ENCODE measurements at places on chromosomes 11 and 22.

- DNase-seq = no peak
Measured at GRCh38 chr11:57392066-57392762, 1.8 kb upstream of the PRG2 start.

DNA sequence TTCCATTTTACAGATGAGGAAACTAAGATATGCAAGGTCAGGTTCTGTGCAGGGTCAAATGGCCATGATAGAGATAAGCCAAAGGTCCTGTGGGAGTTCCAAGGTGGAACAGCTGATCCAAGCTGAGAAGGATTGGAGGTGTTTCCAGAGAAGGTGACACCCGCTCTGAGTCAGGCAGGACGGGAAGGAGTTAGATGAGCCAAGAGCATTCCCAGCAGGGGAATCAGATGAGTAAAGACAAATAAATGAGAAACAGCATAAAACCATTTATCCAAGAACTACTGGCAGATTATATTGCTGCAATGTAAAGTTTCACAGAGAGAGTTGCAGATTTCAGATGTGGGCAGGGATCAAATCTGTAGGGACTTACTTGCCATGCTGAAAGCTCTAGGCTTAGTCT, 18.9 kb upstream of the HEPHL1 start:
- no peak for DNase-seq

DNA sequence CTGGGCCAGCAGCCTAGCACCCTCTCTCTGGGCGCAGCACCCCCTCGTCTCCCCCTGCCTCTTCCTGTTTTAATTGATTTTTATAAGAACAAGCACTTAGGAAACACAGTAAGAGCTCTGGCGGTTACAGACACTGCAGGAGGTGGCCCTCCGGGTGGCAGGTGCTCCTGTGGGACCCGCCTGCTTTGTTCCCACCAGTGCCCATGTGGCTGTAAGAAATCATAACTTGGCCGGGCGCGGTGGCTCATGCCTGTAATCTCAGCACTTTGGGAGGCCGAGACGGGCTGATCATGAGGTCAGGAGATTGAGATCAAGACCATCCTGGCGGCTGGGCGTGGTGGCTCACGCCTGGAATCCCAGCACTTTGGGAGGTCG, 18.4 kb downstream of the TSPAN4 start:
- DNase-seq = no peak

DNA sequence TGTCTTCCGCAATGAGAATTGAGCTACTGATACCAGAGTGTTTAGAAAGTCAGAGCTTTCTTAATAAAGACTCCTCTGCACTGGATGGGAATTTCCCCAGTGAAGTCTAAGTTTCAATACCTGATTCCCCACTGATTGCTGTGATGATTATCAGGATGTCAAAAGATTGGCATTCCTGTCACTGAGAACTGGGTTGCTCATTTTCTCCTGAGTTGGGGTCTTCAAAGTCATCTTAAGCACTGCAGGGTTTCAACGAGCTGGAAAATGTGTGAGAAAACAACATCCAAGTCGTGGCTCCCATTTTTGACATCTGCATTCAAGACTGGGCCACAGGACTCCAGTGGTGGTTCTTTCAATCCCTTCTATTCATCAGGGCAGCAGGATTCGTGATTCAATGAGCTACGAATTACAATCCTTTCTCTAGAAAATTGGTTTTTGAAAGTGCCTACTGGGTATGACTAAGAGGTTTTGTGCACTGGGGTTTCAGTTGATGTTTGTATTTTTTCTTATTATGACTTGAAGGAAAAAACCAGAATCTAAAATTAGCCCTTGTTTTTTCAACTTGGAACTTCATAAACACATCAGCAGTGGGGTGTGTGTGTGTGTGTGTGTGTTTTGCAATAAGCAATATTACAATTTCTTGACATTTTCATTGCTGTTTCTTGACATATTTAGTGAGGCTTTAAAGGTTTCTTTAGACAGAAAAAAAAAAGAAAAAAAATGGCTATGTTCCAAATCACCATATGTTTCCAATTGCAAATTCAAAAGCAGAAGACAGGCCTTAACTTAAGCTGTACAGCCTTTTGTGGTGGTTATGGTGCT, 233.0 kb downstream of the FAM76B start:
- no peak for DNase-seq

DNA sequence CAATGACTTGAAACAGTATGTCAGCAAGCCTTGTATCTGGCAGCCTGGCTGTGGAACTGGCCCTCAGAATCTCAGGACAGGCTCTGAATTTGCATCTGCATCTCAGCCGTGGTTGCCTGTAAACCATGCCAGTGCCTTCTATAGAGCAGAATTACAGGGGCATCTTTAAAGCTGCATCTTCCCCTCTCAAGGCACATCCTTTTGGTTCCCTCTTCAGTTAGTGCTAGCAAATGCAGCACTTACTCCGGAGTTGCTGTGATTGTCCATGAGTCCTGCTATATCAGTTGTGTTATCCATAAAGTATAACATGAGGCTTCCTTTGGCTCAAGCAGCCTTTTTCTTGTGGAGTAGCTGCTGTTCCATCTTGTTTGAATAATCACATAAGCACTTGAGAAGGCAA, 53.9 kb upstream of the PARVG start:
- no peak for DNase-seq

GRCh38 chr11:68839054-68839865, 2.5 kb downstream of the CPT1A start:
- DNase-seq = peak; percentile 93

- DNase-seq = no peak
Measured at GRCh38 chr22:23263651-23264555, 83.6 kb downstream of the BCR start.
